Ecto neural progenitor cell (in vitro differentiated cells): ENCODE measurements at places on chromosomes 12 and 14.

DNA sequence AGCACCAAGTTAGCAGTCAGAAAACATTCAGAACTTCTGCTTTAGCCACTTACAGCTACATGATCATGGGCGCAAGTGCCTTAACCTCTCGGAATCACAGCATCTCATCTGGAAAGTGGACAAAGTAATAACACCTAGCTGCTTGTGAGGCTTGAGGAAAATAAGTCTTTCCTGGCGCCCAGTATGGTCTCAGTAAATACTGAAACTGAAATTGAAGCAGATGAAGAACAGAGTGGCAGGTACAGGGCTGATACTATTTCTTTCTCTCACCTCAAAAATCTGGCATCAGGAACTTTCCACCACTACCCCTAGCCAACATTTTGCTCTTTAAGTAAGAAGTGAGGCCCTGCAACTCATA is 129.7 kb upstream of the FUT8 start:
- no peak for DNase-seq

GRCh38 chr14:68596211-68596610 is 196.7 kb downstream of the ZFP36L1 start:
- DNase-seq, result no peak

DNA sequence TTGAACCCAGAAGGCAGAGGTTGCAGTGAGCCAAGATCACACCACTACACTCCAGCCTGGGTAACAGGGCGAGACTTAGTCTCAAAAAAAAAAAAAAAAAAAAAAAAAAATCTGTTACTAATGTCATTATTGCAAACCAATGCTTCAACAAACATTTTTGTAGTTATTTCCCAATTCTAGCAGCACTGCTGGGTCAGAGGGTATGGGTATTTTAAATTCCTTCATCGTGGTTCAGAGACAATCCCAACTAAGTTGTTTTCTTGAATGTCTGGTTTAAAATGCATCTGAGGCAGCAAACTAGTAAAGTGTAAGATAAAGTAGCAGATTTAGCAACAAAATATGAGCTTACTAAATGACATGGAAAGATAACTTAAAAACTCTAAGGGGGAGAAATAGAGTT is 65.6 kb downstream of the FERMT2 start:
- DNase-seq, result no peak

GRCh38 chr12:47707905-47708543 is 2.2 kb upstream of the RPAP3 start:
- no peak for DNase-seq

GRCh38 chr12:90951432-90952105 is 3.4 kb downstream of the CCER1 start:
- DNase-seq, result no peak

GRCh38 chr12:123267335-123267920 is 4.2 kb downstream of the CDK2AP1 start:
- no peak for DNase-seq

DNA sequence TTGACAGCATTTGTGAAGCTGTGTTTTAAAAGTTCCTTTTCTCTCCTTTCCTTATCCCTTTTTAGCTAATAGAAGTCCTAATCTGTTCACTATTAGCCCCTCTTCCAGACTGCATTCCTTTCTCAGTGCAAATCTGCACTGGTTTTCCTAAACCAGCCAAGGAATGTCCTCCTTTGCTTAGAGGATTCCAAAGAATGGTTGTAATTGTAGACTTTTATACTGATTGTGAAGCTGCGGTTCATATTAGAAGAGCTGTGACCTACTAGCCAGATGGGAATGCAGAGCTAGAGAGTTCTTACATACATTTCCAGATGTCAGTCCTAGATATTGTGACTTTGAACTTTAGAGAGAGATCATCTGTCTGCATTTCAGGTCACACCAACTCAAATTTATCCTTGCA is 79.8 kb downstream of the MYRFL start:
- no peak for DNase-seq

DNA sequence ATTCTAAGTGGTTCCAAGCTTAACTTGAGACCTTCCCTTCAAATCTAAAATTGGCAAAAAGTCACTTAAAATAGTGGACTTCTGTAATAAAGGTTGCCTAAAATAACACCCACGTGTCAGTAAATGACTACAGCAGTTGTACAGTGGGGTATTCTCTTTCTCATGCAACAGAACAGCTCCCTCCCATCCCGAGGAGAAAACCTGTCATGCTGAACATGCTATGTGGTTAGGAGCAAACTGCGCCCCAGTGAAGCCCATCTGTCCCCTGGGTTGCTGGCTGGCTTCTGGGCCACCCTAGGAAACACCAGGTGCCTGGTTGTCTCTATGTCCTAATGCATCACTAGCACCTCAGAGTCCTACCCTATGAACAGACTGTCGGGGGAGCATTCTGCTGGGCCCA is 2.7 kb downstream of the BTBD6 start:
- DNase-seq, result no peak

- no peak for DNase-seq
Measured at GRCh38 chr12:104793285-104793684, 164.8 kb downstream of the SLC41A2 start.

DNA sequence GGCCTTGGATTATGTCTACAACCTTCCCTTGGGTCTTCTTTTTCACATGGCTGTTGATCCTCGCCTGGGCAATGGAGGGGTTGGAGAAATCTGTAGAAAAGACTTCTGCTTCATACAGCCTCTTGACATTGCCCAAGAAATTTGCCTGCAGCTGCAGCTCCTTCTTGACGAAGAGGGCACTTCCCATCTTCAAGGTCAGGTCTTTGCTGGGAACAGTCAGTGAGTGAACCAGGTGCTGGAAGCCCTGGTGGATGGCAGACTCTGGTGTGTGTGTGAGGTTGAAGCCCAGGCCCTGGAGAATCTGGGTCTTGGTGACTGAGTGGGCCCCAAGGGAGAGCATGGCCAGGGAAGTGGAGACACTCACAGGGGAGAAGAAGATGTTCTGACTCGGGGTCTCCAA is 6.7 kb downstream of the SERPINA9 start:
- DNase-seq, result no peak

DNA sequence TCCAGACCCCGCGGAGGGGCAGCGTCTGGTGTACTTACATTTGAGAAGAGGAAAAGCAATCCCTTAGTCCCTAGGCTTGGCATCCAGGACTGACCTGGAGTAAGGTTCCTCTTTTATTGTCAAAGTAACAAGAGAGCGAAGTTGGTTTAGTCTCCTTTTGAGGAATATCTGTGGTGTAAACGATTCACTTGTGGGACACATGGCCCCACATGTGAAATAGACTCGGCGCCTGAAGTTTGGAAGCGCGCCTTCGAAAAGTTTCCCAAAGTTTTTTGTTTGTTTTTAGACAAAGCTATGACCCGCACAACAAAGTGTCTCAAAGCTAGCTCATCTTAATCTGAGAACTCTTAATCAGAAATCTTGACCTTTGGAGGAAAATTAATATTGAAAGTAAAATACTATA is 744 bp downstream of the STYX start:
- DNase-seq, result no peak

GRCh38 chr14:68589447-68590200 is 203.2 kb downstream of the ZFP36L1 start:
- DNase-seq, result no peak
